Activated T-cell treated with anti-CD3 and anti-CD28 coated beads, Interleukin-2, amount 50 U/mL, for 4 hours (primary cell): ENCODE measurements at places on chromosomes 6 and 20.

- no peak for DNase-seq
Observed at GRCh38 chr20:61118429-61119224, 133.4 kb upstream of the CDH4 start.

DNA sequence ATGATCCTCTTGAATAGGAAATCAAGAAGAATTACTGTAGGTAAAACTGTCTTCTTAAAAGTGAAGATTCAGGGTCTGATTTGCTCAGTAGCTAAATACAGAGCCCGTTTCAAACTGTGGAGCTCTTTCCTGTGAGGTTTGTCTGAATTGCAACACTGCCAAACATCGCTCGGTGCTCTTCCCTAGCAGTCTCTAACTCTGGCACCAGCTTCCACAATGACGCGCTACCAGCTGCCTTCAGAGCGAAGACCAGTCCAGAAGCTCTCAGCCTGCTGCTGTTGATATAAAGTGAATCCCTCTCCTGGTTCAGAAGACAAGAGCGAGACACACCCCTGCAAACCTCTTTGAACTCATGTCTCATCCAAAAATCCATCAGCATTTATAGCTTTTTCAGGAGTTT is 447.0 kb downstream of the LMBRD1 start:
- DNase-seq: no peak

- no peak for DNase-seq
Observed at GRCh38 chr6:35669451-35670045, 19.2 kb downstream of the FKBP5 start.

DNA sequence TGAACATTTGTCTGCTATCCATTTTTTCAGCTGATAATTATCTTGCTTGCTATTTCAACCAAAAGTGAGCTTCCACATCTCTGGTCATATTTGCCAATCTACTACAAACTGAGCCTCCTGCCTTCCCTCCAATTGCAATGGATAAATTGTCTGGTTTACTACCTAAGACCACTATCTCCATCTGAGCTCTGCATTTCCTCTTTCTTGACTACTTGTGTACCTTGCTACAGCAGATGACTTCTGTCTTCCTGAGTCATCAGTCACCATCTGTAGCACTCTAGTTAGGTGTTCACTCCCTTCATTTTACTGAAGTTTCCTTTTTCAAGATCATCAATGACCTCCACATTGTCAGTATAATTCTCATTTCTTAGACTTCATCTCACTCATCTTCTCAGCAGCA is 33.5 kb upstream of the PHIP start:
- no peak for DNase-seq

GRCh38 chr6:71412559-71413140 is 124.0 kb downstream of the OGFRL1 start:
- no peak for DNase-seq

DNA sequence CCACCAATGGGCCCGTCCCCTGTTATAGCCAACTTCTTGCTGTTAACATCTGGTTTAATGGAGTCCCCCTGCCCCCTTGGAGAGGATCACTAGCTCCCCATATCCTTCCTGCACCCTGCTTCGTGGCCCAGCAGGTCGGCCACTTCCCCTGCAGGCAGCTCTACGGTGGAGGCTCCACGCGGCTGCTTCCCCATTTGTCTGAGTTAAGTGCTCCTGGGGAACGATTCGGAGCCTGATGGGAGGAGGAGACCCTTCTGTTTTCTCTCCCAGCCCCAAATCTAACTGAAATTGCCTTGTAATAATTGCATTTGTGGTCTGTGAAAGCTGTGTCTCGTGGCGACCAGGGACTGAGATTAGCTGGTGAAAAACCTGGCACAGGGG is 74.6 kb downstream of the SULF2 start:
- no peak for DNase-seq

DNA sequence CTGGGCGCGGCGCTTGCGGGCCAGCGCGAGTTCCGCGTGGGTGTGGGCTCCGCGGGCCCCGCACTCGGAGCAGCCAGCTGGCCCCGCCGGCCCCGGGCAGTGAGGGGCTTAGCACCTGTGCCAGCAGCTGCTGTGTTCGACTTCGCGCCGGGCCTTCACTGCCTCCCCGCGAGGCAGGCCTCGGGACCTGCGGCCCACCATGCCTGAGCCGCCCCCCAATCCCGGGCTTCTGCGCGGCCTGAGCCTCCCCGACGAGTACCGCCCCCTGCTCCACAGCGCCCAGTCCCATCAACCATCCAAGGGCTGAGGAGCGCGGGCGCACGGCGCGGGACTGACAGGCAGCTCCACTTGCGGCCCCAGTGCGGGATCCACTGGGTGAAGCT is 36.2 kb downstream of the RIOK1 start:
- DNase-seq: no peak

DNA sequence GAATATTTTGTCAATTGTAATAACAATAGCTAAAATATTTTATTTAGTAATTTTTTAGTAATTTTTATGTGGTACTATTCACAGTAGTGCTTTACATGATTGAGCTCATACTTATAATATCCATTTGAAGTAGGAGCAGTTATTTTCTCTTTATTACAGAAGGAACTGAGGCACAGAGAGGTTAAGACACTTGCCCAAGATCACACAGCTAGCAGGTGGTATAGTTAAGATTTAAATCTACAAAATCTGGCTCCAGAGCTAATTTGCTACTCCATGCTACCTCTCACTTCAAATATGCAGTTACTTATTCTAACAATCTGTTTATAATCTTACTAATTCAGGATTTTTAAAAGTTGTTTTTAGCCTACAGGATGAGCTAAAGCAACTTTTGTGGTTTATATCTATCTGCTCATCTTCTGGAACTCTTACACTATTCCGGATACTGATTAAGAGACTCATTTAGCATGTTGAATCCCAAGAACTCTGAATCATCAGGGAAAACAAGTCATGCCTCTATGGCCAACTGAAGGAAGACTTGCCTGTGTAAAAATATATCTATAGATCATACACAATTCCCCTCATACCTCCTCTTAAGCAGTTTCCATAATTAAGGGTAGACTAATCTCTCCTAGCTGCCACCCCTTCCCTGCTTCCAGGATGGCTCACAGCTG is 324.2 kb downstream of the UBE3D start:
- DNase-seq: no peak

GRCh38 chr20:38132156-38132909 is 32.7 kb downstream of the TGM2 start:
- no peak for DNase-seq

DNA sequence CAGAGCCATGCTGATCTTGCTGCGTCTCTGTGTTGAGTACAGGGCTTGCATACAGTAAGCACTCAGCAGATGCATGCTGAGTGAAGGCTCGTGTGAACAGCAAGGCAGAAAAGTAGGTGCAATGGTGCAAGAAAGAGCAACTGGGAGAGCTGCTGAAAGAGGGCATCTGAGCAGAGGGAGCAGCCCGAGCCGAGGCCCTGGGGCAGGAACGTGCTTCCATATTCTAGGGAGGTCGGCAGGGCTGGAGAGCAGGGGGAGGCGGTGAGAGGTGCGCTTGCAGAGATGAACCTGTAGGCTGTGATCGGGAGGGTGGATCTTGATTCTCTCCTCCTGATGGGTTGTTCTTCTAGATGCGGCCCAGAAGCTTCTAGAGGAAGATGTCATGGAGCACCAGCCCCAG is 26.4 kb upstream of the STX16 start:
- DNase-seq: no peak

DNA sequence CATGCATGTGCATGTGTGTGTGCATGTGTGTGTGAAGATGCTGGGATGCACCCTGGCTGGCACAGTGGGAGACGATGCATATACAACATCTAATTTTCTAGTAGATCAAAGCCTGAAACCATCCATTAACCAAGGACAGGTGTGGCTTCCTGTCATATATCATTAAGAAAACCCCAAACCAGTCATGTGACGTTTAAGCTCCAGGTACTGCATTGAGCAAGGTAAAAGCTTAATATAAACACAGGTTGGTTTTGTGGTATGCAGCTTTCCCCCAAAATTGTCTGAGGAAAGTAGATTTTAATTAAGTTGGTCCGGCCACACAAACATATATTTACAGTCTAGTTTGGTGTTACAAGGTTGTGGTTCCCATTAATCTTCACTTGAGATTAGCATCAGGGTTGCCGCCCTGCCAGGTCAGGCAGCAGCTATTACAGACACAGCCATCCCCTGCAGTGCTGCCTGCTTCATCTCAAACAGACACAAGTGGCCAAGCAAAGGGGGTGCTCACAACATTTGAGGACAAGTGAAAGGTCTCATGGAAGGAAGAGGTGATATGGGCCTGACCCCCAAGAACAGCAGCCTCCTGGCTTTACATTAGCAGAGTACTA is 48.6 kb upstream of the NAA20 start:
- no peak for DNase-seq

DNA sequence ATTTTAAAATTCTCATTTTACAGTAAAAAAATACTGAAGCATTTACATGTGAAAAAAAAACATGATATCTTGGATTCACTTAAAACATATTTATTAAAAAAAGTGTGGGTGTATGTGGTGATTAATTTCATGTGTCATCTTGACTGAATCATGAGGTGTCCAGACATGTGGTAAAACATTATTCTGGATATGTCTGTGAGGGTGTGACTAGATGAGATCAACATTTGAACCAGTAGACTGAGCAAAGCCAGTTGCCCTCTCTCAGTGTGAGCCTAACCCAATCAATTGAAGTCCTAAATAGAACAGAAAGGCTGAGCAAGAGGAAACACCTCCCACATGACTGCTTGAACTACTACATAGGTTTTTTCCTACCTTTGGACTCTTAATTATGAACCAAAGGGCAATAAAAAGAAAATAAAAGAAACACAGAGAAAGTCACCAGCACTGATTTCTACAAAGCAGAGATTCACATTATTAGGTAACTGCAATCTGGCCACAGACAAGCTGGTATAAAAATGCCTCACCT is 90.5 kb upstream of the VGLL2 start:
- DNase-seq: no peak

- no peak for DNase-seq
Observed at GRCh38 chr6:121660277-121660676, 224.8 kb downstream of the GJA1 start.

DNA sequence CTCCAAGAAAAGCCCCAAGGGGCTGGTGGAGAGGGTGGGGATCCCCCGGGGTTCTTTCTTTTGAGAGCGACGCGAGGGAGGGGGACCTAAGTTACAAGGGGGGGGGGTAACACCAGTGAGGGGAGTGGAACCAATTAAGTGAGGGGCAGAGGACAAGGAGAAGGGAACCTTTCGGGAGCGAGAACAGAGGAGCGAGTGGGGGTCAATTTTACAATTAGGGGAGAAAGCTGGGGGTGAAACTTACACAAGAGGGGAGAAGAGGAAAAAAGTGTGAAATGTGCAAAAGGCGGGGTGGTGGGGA is 548 bp downstream of the SALL4 start:
- DNase-seq: no peak

- DNase-seq: no peak
Observed at GRCh38 chr6:43515808-43516207, 918 bp downstream of the YIPF3 start.

GRCh38 chr20:18995455-18995854 is 181.9 kb downstream of the SCP2D1 start:
- no peak for DNase-seq

DNA sequence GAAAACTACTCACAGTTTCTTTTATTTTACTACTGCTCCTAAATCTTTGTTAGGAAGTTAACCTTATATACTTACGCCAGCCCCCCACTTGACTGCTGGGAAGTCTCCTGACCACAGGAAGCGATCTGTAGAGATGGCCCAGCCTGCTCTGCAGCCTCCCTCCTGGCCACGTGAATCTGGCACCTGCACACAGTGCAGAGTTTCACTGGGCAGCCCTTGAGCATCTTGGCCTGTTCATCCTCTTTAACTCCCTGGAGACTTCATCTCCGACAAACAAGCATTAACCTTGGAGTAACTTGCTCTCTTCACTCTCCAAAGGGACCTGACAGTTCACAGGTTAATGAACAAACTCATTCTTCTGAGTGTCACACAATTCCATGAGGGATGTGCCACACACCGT is 294.1 kb downstream of the BTBD9 start:
- no peak for DNase-seq

DNA sequence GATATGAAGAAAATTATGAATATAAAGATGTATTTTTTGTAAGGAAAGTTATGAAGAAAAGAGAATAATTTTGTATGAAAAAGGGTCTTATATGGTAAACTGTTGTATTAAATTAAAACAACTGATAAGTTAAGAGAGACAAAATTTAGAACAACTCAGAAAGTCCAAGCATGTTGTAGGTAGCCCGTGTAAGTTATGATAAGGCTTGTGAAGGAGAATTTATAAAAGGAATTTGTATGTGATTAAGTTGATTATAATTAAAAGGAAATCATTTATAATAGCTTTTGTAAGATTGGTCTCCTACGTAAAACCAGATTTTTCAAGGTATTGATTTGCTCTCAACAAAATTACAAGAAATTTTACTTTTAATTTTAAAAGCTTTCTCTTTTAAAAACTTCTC is 1579.3 kb downstream of the HACE1 start:
- DNase-seq: no peak

- DNase-seq: no peak
Observed at GRCh38 chr6:33314943-33315792, 1.3 kb upstream of the TAPBP start.

GRCh38 chr6:105184921-105185320 is 5.1 kb upstream of the POPDC3 start:
- no peak for DNase-seq

DNA sequence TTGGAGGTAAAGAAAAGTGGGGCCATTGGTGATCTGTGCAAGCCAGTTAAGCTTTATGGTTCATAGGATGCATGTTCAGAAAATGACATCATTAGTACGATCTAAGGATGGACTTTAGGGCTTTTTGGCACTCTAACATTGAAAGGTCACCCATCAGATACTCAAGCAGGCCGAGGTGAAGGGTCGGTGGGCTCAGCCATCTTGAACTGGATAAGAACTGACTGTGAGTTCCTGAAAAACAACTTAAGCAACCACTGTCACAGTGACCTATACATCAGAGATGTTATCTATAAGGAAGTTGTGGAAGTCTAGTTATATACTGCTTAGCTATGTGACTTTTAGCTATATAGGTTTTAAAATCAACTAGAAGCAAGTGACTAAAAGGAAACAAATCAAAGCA is 13.0 kb upstream of the ITCH start:
- no peak for DNase-seq

DNA sequence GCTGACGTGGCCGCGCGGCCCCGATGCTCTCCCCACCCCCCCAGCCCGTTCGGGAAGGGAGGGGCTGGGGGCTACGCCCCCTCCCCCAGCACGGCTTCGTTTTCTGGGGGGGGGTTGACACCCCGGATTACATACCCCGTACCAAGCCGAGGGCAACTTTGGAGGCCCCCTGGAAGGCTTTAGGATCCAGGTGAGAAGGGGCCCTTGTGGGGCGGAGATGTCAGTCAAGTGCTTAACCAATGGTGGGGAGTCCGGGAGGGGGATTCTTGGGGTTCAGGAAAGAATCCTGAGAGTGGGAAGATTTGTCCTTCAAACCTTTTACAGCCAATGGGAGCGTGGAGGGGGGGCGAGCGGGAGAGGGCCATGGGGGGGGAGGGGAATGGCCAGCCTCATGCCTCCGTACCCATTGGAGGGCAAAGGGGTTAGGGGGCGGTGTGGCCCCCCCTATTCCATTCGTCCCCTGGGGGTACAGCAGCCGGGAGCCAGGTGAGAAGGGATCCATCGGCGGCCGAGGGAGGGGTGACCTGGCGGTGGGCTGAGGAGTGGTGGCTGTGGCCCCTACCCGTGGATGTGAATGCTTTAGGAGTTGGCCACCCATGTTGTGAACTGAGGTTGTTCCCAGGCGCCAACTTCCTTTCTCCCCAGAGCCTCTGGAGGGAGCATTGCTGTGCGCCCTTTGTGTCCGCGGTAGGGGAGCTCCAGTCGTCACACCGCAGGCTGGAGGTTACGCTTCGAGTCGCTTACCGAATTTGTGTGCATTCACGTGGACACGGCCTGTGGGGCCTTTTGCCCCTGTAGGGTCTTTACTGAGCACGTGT is 682 bp downstream of the BRD2 start:
- peak; percentile 41 for DNase-seq
